Tibial nerve (tissue), 4 donors: ENCODE measurements at places on chromosomes 1 and 21.

DNA sequence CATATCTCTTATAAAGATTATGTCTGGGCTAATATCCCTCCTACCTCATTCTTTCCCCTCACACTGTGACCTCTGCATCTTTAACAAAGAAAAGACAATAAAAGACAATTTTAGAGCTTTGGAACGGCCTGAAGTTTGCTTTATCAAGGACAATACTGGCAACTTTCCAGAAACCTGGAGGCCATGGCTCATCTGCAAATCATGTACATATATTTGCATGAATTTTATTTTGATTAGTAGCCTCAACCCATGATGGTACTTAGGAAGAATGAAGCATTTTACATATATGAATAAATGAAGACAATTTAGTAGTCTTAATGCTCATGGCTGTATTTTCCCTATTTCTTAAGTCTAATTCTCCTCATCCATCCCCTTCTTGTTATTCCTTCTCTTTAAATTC is 612.2 kb upstream of the CXADR start:
- DNase-seq, result no peak

GRCh38 chr1:27861436-27861835 is 10.9 kb upstream of the THEMIS2 start:
- DNase-seq, result no peak

DNA sequence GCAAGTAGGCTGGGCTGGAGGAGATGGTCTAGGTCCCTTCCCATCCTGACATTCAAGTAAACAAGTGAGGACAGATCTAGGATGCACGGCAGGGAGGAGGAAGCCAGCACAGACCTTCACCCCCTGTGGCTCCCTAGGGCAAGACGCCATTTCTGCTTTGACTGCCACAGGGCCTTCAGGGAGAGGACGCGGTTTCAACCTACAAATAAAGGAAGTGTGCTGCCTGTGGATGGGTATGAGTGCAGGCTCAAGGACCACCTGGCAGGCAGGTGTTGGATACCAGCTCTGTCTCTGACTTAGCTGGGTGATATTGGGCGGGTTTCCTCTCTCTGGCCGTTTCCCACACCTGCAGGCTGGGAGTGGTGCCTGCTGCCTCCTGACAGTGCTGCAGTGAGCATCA is 16.2 kb downstream of the SLC2A1 start:
- no peak for DNase-seq

DNA sequence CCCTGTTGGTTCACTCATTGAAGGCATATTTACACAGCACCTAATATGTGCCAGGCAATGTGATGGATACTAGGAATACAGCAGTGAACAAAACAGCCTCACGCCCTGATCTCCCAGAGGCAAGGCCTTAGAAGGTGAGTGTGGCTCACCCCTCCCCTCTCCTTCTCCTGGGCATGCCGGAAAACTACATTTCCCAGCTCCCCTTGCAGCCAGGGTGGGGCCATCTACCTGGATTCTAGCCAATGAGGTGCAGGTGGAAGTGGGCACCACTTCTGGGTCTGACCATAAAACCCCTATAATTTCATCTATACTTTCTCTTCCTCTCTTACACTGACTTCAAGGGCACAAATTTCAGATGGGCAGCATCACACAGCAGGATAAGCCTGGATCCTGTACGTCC is 63.8 kb downstream of the FBXO2 start:
- no peak for DNase-seq

DNA sequence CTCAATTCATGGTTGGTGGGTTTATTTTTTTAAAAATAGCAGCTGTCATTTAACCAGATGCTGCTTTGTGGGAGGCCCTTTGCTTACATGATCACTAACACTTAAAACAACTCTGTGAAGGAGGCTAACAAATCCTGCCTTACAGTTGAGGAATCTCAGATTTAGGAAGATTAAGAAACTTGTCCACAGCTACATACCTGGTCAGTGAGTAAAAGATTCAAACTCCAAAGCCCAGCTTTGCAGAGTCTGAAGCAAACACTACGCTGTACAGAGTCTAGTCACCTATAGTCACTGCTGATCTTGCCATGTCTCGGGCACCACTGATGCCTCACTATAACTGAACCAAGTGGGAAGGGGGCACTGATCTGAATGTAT is 535.4 kb downstream of the SMYD3 start:
- DNase-seq, result no peak

- no peak for DNase-seq
Observed at GRCh38 chr1:178962853-178963711, 62.6 kb upstream of the FAM20B start.

GRCh38 chr1:227780101-227781044 is 35.1 kb upstream of the PRSS38 start:
- DNase-seq, result peak; percentile 4

- DNase-seq, result no peak
Observed at GRCh38 chr1:230026139-230026538, 40.9 kb upstream of the GALNT2 start.

DNA sequence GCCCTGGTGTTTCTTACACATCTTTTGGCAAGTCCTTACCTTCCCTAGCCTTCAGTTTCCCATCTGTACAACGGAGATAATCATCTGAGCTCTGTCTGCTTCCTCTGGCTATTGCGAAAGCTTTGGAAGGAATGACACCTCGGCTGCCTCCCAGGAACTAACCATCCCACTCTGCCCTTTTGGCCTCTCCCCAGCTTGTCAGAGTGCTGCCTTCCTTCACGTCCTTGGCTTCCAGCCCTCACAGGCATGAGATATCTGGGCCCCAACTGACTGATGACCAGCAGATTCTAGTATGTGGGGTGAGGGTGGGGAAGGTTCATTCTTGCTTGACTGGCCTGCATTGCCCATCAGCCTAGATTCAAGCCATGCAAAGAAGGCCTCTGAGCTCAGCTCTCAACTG is 253.1 kb upstream of the FGGY start:
- peak; percentile 66 for DNase-seq

- no peak for DNase-seq
Observed at GRCh38 chr1:206705191-206705590, 20.5 kb downstream of the MAPKAPK2 start.

GRCh38 chr1:32763221-32763620 is 53.9 kb downstream of the YARS1 start:
- DNase-seq, result no peak
